ENCODE measurements at places on chromosomes 4 and X.

DNA sequence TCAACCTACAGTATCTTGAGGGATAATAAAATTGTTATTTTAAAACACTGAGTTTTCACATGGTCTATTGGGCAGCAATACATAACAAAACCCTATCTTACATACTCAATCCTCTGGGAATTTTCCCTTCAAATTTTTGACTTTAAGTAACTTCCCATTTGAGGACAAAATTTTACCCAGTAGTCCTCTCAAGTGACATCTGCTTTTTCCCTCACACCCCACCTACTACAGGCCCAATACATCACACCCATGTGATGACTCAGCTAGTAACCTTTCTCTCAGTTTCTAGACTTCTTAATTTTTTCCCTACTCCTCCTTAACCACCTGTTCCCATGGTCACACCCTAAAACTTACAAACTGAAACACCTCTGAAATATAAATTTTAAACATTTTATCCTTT, 12.2 kb upstream of the RAP1GDS1 start:
- DNase-seq = no peak

GRCh38 chr4:108637856-108638255, 12.5 kb upstream of the OSTC start:
- DNase-seq = no peak

DNA sequence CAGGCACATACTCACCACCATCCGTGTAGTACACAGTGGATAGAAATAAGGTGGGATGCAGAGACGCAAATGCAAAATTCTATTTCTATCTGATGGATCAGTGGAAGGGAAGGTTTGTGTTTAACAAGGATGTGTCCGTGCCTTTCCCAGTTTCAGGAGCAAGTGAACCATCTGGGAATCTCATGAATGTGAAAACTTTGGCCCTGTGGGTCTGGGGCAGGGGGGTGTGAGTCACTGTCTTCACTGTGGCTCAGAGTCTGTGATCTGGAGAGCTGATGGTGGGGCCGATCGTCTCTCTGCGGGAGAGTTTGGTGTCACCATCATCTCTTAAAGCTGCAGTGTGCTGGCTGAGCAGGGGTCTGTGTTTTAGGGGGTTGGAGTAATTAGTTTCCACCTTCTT, 179.3 kb upstream of the STS start:
- no peak for DNase-seq

DNA sequence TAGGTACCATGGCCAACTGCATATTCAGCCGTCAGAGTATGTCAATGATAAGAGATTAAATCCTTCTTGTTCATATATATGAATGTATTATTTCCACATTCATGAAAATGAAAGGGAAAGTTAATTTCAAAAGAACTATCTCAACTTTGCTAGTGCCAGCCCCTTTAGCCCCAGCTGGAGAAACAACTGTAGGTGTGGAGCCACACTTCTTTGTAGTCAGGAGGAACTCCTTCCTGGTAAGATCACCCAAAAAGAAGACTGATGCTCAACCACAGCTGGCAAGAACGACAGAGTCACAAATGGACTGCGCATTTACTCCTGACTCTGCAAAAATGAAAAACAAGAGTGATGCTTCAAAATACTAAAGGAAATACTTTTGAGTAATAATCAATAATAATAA, 136.3 kb downstream of the RASL11B start:
- no peak for DNase-seq
